ENCODE measurements at places on chromosomes 6 and 20.

GRCh38 chr6:44042261-44042988 lies 84.8 kb downstream of the MRPL14 start:
- DNase-seq, result no peak

DNA sequence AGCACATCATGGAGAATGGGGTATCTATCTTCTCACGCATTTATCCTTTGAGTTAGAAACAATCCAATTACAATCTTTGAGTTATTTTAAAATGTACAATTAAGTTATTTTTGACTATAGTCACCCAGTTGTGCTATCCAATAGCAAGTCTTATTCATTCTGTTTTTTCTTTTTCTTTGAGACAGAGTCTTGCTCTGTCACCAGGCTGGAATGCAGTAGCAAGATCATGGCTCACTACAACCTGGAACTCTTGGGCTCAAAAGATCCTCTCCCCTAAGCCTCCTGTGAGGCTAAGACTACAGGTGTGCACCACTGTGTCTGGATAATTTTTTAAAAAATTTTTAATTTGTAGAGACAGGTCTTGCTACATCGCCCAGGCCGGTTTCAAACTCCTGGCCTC lies 201.5 kb upstream of the ZNF217 start:
- DNase-seq, result no peak

- no peak for DNase-seq
Observed at GRCh38 chr20:8032499-8032898, 12.9 kb upstream of the TMX4 start.

DNA sequence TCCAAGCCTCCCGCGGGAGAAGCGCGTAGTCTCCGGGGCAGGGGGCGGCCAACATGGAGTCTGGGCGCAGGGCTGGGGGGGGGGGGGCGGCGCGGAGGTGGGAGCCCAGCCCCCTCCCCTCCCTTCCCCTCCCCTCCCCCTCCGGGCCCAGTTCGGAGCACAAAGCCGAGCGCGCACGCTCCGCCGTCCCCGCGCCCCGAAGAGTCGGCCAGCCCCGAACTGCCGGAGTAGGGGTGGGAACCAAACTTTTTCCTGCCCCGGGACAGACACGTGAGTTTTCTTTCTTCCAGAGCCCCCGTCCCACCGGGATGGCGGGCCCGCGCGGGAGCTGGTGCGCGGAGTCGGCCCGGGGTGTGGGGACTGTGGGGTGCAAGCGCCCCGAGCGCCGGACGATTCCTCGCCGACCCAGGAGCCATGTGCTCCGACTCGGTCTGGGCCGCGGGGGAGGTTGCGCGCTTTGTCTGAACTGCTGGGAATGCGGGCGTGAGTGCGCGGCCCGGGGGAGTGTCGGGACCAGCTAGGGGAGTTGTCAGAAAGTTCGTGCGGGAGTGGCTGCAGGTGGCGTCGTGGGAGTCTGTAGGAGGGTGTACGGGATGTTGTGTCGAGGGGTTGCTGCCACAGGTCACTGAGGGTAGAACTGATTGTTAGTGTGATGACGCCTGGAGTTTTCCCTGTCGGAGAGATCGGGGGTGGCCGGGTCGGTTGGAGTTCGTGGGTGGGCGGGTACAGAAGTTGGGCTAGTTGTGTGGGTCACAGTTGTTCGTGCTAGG lies 1.2 kb downstream of the TGIF2 start:
- DNase-seq, result peak; percentile 38

GRCh38 chr6:138161338-138162110 lies at the start of gene ARFGEF3:
ARFGEF3 (plus strand) TSS chr6:138161939; CDS start chr6:138162087, 148 bp downstream.
- peak; percentile 51 for DNase-seq
